ENCODE measurements at places on chromosomes 4 and X. TPM values are rescaled to one million over a fixed set of nuclear protein-coding genes. Genes with fewer than 3 reads are reported as not detected.

Gene ZMAT1
- not detected for total RNA-seq

Gene TGIF2LX
- not detected for total RNA-seq

DNA sequence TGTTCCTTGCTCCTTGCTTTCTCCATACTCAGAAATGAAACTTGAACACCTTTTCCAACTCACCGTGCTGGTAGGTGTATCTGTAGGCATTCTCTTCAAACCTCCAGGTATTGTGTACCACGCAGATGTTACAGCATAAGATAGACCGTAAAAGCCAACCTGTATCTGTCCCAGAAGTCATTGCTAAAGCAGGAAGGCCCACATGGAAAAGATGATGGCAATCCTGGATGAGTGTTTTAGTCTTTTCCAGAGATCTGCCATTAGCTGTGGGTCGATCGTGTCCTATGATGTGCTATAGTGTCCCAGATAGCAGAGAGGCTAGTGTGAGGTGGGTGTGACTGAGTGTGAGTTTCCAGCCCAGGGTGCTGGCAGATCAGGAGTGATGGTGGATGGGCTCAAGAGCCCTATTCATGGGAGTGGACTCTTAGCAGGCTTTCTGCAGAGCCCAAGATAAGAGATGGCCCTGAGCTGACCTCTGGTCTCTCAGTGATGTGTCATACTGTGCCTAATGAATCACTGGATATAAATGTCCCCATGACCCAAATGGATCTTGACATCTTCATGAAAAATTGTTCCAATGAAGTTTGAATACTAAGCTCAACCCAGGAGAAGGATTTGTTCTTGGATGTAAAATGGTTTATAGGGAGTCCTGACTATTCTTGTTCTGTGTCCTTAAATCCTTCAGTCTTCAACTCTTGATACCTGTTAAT is 69.1 kb upstream of the WDR1 start:
- no peak for DNase-seq

- DNase-seq = no peak
Measured at GRCh38 chr4:183633476-183634400, 25.2 kb downstream of the RWDD4 start.

- peak; percentile 39 for DNase-seq
Measured at GRCh38 chrX:2629316-2630007, 61.6 kb upstream of the CD99 start.

DNA sequence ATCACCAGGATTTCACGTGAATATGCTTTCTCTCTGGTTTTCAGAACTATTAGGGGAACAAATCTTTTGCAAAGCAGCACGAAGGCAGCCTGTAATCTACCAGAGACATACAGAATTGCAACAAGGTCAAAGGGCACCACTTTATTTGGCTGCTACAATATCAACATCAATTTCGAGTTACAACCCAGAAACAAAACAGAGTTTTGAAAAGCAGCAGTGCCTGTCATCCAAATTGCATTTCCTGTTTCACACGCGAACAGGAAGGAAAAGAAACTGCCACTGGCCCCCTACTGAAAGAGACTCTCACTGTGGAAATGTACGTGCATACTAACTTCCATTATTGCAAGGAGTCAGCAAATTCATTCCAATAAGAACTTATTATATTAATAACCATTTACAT is 17.1 kb upstream of the C1QTNF7 start:
- no peak for DNase-seq

- no peak for DNase-seq
Measured at GRCh38 chr4:37816006-37816405, 10.5 kb upstream of the PGM2 start.

GRCh38 chr4:133799717-133800315 is 401.8 kb downstream of the PABPC4L start:
- no peak for DNase-seq

Gene HHIP
- total RNA-seq = 0.05 TPM

Gene CLGN
- total RNA-seq = 0.38 TPM

Gene PRDM5
- 0.85 TPM for total RNA-seq

GRCh38 chr4:84439996-84440395 is 59.1 kb downstream of the NKX6-1 start:
- no peak for DNase-seq

DNA sequence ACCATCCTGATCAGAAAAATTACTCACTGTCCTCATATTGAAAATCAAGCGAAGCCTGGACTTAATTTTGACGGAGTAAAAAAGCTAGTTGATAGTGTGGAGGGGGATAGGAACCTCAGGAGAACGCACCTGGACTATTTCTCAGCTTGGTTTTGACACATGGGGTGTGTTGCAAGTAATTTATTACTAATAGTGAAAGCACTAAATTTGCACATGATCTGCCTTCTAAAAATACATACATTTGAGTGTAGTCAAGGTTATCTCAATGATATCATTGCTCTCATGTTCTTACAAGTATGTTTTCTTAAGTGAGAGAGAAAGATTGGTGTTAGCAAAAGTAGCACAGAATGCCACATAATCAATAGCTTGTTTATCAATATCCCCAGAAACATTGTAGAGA is 29.5 kb downstream of the LRIT3 start:
- DNase-seq = no peak
